H9 (cell line): ENCODE measurements at places on chromosomes 11 and 22. TPM values are rescaled to one million over a fixed set of nuclear protein-coding genes. Genes with fewer than 3 reads are reported as not detected.
A peak's percentile ranks its signal among the peaks of the same experiment; 100 is the strongest.

DNA sequence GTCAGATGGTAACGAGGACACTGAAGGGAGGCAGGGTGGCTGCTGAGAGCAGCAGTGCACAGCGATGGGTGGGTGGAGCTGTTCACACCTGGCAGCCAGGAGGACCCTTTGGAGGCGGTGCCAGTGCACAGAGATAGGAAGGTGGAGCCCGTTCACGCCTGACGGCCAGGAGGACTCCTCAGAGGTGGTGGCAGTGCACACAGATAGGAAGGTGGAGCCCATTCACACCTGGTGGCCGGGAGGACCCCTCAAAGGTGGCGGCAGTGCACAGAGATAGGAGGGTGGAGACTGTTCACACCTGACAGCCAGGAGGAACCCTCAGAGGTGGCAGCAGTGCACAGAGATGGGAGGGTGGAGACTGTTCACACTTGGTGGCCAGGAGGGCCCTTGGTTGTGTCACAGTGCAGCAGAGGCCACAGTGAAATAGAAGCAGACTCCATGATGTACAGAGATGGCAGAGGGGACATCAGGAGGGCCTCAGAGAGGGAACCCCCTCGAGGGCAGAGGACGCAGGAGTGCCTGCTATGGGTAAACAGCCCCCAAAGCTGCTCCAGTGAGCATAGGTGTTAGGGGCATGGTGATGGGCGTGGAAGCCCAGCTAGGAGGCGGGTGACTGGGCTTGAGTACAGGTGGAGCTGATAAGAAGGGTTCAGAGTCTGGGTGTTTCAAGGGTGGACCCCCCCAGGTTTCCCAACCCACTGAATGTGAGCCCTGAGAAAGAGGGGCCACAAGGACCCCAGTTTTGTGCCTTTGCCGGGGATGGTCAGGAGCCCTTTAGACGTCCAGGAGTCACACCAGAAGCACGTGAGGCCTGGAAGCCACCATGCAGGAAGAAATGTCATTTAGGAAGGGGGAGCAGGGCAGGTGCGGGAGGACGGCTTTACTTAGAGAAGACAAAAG is 566.7 kb downstream of the BRD1 start:
- H3K27me3 ChIP-seq: no peaks in the 10 kb centered on the region
- no peak overlapping the region for H3K27ac ChIP-seq
- H3K4me1 ChIP-seq: no peaks in the 10 kb centered on the region
- peaks cover 4% of the 10 kb centered on the region for H3K36me3 ChIP-seq

DNA sequence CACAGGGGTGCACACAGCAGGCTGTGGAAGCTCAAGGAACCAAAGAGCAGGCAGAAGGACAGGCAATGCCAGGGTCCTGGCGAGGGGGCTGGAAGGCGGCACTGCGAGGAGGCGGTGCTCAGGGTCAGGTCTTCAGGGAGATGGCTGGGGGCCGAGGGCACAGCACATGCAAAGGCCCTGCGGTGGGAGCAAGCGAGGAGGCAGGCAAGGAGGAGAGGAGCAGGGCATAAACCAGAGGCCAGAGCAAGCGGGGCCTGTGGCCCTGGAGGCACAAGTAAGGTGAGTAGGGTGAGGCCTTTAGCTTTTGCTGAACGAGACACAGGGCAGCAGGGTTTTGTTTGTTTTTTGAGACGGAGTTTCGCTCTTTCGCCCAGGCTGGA is 126.9 kb downstream of the ARHGAP8 start:
- H3K27me3 ChIP-seq: no peaks in the 10 kb centered on the region
- no peak overlapping the region for H3K27ac ChIP-seq
- H3K4me1 ChIP-seq: no peaks in the 10 kb centered on the region
- H3K4me3 ChIP-seq: no peak overlapping the region

GRCh38 chr22:23904573-23905254 is 10.5 kb downstream of the MIF start:
- 0 out of 2 replicates have a peak, but pooled peaks cover 2% of the 10 kb centered on the region for H3K4me1 ChIP-seq
- no peaks in the 10 kb centered on the region for H3K27me3 ChIP-seq
- H3K4me3 ChIP-seq: no peak overlapping the region
- no peak overlapping the region for H3K27ac ChIP-seq
- no peak for DNase-seq

DNA sequence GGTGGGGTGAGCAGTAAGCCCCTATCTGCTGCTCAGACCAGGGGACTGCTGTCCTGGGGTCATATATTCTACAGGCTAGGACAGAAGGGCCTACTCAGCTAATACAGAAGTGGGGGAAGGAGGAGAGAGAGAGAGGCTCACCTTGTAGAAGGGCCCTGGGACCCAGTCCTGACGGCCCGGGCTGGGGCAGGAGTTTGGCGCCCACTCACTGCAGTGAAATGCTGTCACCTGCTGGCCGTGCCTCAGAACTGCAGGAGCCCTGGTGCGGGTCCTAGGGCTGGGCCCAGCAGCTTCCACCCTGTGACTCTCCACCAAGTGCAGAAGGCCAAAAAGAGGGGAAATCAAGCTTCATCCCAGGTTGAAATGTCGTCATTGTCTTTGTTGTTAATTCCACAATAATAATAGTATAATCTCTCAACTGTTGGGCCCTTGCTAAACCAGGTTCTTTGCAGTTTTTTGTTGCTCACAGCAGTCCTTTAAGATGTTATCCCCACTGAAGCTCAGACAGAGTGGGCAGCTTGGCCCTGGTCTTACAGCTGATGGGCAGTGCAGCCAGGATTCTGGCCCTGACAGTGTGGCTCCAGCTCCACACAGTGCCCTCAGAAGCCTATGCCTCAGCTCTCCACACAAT is 29.6 kb downstream of the TRIM29 start:
- no peak overlapping the region for H3K27ac ChIP-seq
- H3K36me3 ChIP-seq: no peaks in the 10 kb centered on the region
- peak; percentile 78 for DNase-seq
- no peaks in the 10 kb centered on the region for H3K27me3 ChIP-seq
- peaks cover 2% of the 10 kb centered on the region; the same call in 1 of the 2 replicates for H3K4me1 ChIP-seq

GRCh38 chr11:57491371-57492061 is 24.0 kb downstream of the SLC43A1 start:
- no peak overlapping the region for H3K27ac ChIP-seq
- H3K36me3 ChIP-seq: peaks cover 31% of the 10 kb centered on the region; the same call in 2 of the 3 replicates
- no peaks in the 10 kb centered on the region for H3K27me3 ChIP-seq
- DNase-seq: peak; percentile 83

- H3K36me3 ChIP-seq: peaks cover 40% of the 10 kb centered on the region
- no peak overlapping the region for H3K27ac ChIP-seq
- peaks cover 3% of the 10 kb centered on the region; the same call in 1 of the 2 replicates for H3K4me1 ChIP-seq
- no peak for DNase-seq
- H3K4me3 ChIP-seq: no peak overlapping the region
Observed at GRCh38 chr11:78557236-78557635, 17.4 kb downstream of the NARS2 start.

DNA sequence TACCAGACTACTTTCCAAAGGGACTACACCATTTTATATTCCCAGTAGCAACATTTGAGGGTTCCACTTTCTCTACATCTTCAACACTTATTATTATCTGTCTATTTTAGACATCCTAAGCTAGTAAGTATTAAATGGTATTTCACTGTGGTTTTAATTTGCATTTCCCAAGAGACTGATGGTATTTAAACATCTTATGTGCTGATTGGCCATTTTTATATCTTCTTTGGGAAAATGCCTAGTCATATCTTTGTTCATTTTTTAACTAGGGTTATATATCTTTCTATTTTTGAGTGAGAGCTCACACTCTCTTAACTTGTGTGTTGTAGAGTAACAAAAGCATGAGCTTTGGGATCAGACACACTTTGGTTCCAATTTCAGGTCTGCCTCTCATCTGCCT is 73.7 kb downstream of the PRCP start:
- no peak for DNase-seq
- H3K27me3 ChIP-seq: no peaks in the 10 kb centered on the region
- no peak overlapping the region for H3K27ac ChIP-seq
- H3K36me3 ChIP-seq: peaks cover 2% of the 10 kb centered on the region; the same call in 1 of the 3 replicates

- H3K4me1 ChIP-seq: no peaks in the 10 kb centered on the region
- H3K36me3 ChIP-seq: no peaks in the 10 kb centered on the region
- no peaks in the 10 kb centered on the region for H3K27me3 ChIP-seq
- no peak overlapping the region for H3K27ac ChIP-seq
- DNase-seq: no peak
Observed at GRCh38 chr11:75389925-75390324, 9.4 kb upstream of the RPS3 start.

DNA sequence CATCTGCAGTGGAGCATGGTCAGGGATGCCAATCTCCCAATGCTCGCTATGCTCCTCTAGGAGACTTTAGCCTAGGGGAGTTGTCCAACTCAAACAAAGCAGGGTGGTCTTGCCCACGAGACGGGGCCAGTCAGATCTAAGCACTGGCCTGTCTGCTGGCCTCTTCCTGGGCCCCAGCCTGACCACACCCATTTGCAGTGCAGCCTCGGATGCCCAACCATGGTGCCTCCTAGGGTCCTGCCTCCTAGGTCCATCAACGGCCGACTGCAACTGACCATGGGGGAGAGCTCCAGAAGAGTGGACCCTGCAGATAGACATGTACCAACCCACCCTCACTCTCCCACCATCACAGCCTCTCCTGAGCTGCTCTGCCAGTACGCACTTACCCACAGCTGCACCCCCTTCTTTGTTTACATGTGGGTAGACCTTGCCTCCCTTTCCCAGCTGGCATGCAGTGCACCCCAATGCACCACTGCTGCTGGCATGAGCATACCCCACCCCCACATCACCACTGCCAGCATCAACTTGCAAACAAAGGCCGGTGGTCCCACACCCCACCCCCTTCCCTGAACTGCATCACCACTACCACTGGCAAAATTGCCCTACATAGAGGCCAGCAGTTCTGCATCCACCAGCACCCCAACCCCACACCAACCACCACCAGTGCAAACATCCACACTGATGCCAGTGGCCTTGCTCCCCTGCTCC is 27.6 kb upstream of the ARL14EP start:
- H3K27ac ChIP-seq: no peak overlapping the region
- no peaks in the 10 kb centered on the region for H3K27me3 ChIP-seq
- DNase-seq: no peak
- no peaks in the 10 kb centered on the region for H3K36me3 ChIP-seq

DNA sequence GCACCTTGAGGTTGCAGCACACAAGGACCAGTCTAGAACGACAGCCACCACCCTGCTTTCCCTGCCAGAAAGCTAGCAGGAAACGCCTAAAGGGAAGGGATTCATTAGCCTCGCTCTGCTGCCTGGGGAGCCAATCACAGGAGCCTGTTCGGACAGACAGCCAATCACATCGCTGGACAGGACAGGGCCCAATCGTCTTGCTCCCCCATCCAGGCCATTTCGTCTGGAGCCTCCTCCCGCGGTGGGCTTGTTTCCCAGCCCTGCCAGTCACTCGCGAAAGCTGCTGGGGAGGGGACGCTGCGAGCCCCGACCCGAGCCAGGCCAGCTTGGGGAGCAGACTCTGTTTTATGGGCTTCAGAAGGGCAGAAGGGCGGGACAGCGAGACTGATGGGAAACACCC is 79.8 kb upstream of the NCAM1 start:
- no peaks in the 10 kb centered on the region for H3K36me3 ChIP-seq
- no peaks in the 10 kb centered on the region for H3K27me3 ChIP-seq
- peak overlapping the region; percentile 48; the same call in 2 of the 3 replicates for H3K4me3 ChIP-seq
- H3K4me1 ChIP-seq: no peaks in the 10 kb centered on the region; the same call in 1 of the 2 replicates
- H3K27ac ChIP-seq: no peak overlapping the region
- peak; percentile 94 for DNase-seq

GRCh38 chr11:79834015-79834414 is 393.2 kb upstream of the TENM4 start:
- H3K4me1 ChIP-seq: no peaks in the 10 kb centered on the region
- no peaks in the 10 kb centered on the region; the same call in 1 of the 2 replicates for H3K36me3 ChIP-seq
- no peaks in the 10 kb centered on the region for H3K27me3 ChIP-seq
- H3K4me3 ChIP-seq: no peak overlapping the region
- no peak overlapping the region for H3K27ac ChIP-seq

DNA sequence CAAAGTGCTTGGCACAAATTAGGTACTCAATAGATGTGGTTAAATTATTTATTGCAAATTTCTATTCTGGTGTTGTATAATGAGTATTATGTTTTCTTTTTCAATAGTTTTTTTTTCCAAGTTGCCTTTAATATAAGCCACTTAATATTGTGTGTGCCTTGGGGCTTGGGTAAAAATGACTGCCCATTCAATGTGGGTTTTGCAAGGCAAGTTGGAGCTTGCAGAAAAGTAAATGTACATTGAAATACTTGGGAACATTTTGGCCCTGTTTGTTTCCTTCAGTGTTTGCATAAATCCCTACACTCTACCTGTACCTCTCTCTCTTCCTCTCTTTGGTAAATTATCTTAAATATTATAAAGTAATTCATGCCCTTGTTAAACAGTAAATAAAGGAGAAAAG is 2.1 kb upstream of the CCDC81 start:
- H3K27ac ChIP-seq: no peak overlapping the region
- no peaks in the 10 kb centered on the region for H3K4me1 ChIP-seq
- no peaks in the 10 kb centered on the region for H3K27me3 ChIP-seq
- no peak overlapping the region for H3K4me3 ChIP-seq
- H3K36me3 ChIP-seq: no peaks in the 10 kb centered on the region

DNA sequence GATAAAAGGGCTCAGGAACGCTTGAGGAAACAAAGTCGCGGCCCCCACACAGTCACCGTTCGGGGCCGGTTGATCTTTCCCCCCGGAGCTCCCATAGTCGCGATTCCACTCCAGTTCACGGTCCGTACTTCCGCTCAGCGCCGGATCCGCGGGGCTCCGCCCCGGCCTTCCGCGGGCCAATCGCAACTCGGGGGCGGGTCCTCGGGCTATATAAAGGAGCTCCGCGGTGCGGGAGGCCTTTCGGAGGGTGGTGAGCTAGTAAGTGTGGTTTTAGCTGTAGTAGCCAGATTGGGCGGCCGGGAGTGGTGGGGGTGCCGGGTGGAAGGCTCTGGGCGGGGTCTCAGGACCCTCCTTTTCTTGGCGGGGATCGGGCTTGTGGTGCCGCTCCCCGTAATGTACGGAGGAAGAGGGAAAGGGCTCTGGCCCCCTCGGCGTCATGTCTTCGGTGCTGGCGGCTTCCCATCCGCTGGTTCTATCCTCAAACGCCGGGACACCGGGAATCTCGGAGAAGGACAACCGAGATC is at the start of the genes C11orf98 and CSKMT:
Gene C11orf98, minus strand, starts transcription at position 136 of the 524 bp plus-strand sequence. Its CDS starts 41 bp downstream, at position 95.
Gene CSKMT, plus strand, starts transcription at position 238 of the 524 bp plus-strand sequence. CDS start 568 bp downstream, outside the sequence.
- H3K36me3 ChIP-seq: peaks cover 29% of the 10 kb centered on the region
- H3K4me3 ChIP-seq: peak within 1 kb of the TSS; percentile 94
- H3K4me1 ChIP-seq: peaks cover 2% of the 10 kb centered on the region; the same call in 1 of the 2 replicates
- H3K27me3 ChIP-seq: no peaks in the 10 kb centered on the region

Gene ARHGEF12
- 27.0 TPM in 2 replicates for total RNA-seq

Gene NPAS4
- total RNA-seq: 1.6 and 1.8 TPM in 2 replicates

Gene NELL1
- 0.09 and 0.22 TPM in 2 replicates for total RNA-seq

Gene CTSF
- total RNA-seq: 0.48 and 0.98 TPM in 2 replicates

Gene CD59
- total RNA-seq: 91.5 and 93.2 TPM in 2 replicates
